Vein endothelial cell (primary cell): ENCODE measurements at places on chromosomes 6 and 20. TPM values are rescaled to one million over a fixed set of nuclear protein-coding genes. Genes with fewer than 3 reads are reported as not detected.

Gene RIOK1
- 11.1 and 16.9 TPM in 2 replicates for total RNA-seq

Gene HLA-DRB5
- total RNA-seq = 0.33 TPM in 1 of 2 replicates, not detected in the other

Gene LPA
- total RNA-seq = not detected in 2 replicates

Gene ETV7
- total RNA-seq = 0.33 and 0.48 TPM in 2 replicates
